Fibroblast of skin of right biceps (primary cell): ENCODE measurements at places on chromosomes 13 and 19.

DNA sequence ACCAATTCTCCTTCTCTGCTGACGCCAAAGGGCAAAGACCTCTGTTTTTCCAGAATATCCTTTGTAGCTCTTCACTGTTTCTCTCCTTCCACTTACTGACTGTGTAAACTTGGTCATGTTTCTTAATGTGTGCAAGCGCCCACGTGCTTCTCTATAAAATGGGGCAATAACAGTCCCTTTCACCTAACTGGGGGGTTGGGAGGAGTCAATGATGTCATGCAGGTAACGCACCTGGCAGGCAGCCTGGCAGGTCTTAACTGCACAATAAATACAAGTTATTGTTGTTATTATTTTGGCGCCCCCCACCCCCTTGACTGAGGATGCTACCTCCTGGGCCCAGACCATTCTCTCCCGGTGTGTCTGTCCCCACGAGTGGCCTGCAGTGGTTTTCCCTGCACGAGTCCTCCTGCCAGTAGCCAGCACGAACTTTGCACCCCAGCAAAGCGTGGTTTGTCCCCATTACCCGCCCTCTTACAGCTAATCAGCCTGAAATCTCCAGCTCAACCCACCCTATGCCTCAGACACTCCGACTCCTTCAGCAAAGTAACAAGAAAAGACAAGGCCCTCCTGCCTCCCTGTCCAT, 5.3 kb downstream of the SBSN start:
- DNase-seq, result no peak

- DNase-seq, result peak; percentile 47
Measured at GRCh38 chr19:41327076-41327575, 17.2 kb downstream of the CCDC97 start.

GRCh38 chr13:107852072-107852471, 363.3 kb downstream of the LIG4 start:
- no peak for DNase-seq

DNA sequence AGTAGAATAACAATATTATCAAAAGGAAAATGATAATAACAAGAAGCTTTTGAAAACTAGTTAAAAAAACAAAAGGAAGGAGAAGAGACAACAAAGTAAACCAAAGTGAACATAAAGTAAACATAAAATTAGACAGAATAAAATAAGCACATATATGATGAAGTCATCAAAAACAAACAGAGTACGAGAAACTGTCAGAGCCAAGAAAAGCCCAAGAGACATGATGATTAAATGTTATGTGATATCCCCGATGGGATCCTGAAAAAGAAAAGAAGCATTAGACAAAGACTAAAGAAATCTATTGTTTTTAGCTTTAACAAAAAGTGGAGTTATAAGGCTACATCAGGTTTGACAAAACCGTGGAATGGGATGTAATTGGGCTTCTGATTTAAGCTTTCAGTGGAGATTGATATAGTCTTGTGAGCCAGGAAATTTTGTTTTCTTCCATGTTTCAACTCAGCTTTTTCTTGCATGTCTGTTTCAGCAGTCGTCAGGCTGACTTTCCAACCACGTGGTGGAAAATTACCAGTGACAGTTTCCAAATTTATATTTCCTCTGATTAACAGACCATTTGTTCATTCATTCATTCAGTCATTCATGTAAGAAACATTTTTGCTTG, 64.9 kb downstream of the KL start:
- peak; percentile 12 for DNase-seq

GRCh38 chr19:1865172-1866010, 2.0 kb upstream of the KLF16 start:
- DNase-seq, result no peak

DNA sequence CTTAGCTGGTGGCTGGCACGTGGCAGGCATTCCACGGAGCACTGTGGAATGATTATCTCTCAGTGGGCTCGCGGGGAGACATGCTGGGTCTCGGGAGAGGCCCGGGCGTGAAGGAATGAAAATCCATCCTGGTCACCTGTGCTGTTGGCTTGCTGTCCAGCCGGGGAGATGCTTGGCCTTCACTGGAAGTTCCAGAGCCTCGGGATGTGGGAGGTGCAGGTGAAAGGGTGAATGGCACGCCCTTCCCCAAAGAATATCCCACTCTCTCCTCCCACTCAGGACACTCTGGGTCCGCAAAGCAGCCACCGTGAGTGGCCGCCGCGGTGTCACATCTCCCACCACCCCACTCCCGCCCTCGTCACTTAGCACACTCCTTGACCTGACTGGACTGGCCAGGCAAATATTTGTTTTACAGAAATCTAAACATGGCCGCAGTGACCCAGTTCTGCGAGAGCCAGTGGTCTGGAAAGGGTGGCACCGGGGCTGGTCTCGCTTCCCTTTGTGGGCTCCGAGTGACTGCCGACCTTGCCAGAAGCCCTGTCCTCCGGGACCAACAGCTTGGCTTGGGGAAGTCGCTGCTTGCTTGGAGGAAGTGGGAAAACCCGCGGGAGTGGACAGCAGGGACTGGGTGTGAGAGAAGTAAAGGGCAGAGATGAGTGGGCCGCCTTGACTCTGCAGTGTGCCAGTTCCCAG, 8.0 kb downstream of the DPP9 start:
- no peak for DNase-seq

GRCh38 chr19:29445246-29445645, 80.5 kb upstream of the VSTM2B start:
- no peak for DNase-seq

DNA sequence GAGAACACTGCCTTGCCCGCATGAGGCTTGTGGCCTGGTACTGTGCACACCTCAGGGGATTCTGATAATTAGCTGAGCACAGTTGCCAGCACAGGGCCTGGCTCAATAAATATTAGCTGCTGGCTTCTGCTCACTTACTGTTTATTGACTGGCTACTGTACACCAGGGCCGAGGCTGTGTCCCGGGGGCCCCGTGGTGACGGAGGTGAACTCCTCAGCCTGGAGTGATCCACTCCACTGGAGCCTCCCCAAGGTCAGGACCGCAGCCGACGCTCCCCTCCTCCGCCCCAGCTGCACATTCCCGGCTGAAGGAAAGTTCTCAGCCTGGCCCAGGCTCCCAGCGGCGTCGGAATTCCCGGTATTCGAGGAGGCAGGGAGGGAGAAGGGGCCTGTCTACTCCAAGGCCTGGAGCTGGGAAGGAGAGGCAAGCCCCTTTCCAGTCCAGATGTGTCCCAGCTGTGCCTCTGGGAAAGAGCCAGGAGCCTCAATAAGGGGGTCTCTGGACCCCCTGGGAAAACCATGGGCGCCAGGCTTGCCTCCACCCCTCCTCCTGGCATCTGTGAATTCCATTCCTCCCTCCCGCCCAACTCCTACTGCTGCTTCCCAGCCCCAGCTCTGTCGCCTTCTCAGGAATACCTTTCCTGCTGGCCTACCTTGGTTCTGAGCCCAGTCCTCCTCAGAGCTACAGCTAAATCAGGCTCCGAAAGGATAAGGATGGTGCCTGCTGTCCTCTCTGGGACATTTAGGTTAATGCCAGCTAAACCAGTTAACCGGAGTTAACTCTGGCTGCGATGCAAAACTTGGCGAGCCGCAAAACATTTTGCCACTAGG, 7.3 kb downstream of the RPS16 start:
- peak; percentile 91 for DNase-seq

DNA sequence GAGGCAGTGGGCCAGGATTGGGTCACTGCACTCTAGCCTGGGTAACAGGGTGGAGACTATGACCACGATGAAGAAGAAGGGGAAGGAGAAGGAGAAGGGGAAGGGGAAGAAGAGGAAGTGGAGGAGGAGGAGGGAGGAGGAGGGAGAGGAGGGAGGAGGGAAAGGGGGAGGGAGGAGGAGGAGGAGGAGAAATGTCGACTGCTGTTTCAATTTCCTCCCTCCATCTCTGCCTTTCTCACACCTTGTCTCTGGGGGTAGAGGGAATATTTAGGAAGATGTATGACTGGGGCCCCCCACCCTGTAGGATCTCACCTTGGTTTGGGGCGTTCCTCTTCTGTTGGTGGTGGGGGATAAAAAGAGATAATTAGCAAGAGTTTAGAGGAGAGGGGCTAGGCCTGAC, 3.8 kb downstream of the TNNT1 start:
- no peak for DNase-seq

DNA sequence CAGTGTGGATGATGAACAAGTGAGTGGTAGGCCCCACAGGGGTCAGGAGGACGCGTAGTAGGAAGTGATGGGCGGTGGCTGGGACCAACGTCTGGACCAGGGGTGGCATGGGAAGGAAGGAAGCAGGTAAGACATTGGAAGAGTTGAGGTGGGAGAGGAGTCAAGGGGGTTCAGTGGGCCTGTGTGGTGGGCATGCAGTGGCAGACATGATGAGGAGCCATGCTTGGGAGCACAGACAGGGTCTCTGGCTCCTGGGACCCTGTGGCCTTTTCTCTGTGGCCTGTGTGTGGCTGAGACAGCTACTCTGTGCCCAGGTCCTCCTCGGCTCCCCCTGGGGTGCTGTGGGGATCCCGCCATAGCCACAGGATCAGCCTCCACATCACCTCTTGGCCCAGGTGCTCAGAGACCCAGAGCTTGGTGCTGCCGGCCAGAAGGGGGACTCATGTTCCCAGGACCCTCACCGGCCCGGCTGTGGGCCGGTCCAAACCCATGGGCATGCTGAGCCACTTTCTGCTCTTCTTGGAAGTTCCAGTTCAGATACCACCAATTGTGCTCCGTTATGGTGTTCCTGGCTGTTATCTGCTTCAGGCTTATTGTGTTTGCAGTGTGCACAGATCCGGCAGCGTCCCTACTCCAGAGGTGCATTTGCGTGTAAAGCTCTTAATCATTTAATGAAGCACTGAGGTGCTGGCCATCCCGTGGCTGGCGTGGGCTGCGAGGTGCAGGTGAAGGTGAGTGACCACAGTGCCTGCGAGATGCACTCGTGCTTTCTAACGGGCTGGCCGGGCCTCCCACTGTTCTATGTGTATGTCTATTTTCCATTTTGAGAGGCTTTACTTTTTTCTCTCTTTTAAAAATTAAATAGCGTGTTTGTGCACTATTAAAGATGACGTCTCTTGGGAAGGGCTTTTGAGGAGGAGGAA, 147.9 kb downstream of the TEX29 start:
- no peak for DNase-seq

- no peak for DNase-seq
Measured at GRCh38 chr13:63042686-63043085, 1627.0 kb upstream of the PCDH20 start.

GRCh38 chr19:19185853-19186740, 5.9 kb downstream of the BORCS8 start:
- peak; percentile 51 for DNase-seq

GRCh38 chr13:85853901-85854663, 54.9 kb upstream of the SLITRK6 start:
- no peak for DNase-seq

GRCh38 chr13:93025984-93026383, 200.6 kb upstream of the GPC6 start:
- DNase-seq, result no peak

DNA sequence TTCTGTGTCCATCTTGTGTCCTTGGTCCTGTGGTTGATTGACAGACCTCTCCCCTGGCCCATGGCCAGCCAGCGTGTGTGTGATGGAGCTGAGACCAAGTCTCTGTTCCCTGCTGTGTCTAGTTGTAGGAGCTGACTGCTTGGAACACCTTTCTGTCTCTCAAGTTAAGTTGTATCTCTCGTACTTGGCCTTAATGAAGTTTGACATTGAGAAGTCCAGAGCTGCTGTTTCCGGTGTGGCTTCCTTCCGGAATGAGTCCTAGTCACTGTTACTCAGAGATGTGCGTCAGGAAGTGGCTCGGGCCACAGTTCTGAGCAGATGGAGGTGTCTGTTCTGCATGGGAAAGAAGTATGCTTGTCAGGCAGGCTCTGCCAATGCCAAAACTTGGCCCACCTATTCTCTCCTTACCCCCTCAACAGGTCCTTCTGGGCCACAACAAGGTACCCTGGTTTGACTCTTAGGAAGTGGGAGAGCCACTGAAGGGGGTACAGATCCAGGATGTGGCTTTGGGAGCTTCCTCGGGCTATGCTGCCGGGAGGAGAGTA, 54.3 kb downstream of the GATAD2A start:
- peak; percentile 79 for DNase-seq

- DNase-seq, result no peak
Measured at GRCh38 chr13:99298056-99298455, 9.1 kb downstream of the GPR183 start.

- DNase-seq, result no peak
Measured at GRCh38 chr19:7881910-7882309, 6.4 kb upstream of the LRRC8E start.

- DNase-seq, result peak; percentile 57
Measured at GRCh38 chr13:51475727-51476501, 23.1 kb upstream of the INTS6 start.

GRCh38 chr19:8333767-8334457, 9.2 kb downstream of the KANK3 start:
- no peak for DNase-seq

- DNase-seq, result peak; percentile 27
Measured at GRCh38 chr19:51948975-51949374, 21.7 kb downstream of the ZNF613 start.

GRCh38 chr13:75052616-75053015, 429.4 kb downstream of the TBC1D4 start:
- no peak for DNase-seq

- peak; percentile 95 for DNase-seq
Measured at GRCh38 chr13:72151241-72151640, 284.2 kb upstream of the DACH1 start.

DNA sequence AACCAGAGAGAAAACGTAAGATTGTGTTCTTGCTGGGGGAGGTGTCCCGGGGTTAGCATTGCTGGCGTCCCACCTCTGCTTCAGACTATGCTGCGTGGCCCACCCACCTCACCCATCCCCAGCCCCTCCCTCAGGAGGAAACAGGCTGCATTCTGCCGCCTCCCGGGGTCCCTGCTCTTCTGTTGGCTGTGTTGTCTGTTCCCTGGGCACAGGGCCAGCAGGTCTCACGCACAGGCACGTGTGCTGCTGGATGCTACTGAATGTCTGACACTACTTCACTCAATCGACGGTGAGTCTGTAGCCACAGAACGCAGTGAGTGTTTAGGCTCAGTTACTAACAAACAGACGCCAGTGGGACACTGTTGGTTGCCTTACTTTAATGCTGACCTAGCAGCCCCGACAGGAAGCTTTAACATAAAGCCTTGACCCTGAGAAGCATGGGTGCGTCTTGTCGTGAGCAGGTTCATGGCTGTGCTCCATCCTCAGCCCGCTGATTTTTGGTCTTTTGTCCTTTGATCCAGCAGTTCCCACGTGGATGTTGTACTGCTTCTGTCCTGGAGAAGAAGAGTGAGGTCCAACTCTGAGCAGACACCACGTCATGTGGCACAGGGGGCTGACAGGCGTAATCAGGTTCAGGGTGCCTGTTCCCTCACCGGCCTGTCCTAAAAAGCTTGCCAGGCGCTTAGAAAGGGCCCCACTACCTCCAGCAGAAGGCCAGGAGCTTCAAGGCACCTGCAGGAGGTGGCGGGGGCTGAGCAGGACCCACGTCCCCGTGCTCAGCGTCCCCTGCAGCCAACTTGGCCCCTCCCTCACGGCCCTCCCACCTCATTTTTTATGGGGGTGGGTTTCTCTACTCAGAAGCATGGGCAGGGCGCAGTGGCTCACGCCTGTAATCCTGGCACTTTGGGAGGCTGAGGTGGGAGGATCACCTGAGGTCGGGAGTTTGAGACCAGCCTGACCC, 26.0 kb downstream of the NAXD start:
- DNase-seq, result peak; percentile 49

- DNase-seq, result no peak
Measured at GRCh38 chr19:45514376-45515051, 7.2 kb downstream of the VASP start.

GRCh38 chr13:106156468-106156867, 379.0 kb downstream of the EFNB2 start:
- peak; percentile 99 for DNase-seq

- DNase-seq, result peak; percentile 44
Measured at GRCh38 chr19:40605216-40605971, 4.2 kb downstream of the LTBP4 start.

- DNase-seq, result peak; percentile 66
Measured at GRCh38 chr13:59356607-59357006, 807.1 kb downstream of the DIAPH3 start.

GRCh38 chr13:63614874-63615612, 2199.4 kb upstream of the PCDH20 start:
- DNase-seq, result no peak
